ENCODE measurements at places on chromosomes 13 and 19.

- peak; percentile 39 for DNase-seq
Measured at GRCh38 chr19:1856345-1856697, 7.1 kb downstream of the KLF16 start.

GRCh38 chr19:12694641-12695040, 1.8 kb downstream of the FBXW9 start:
- DNase-seq = no peak

DNA sequence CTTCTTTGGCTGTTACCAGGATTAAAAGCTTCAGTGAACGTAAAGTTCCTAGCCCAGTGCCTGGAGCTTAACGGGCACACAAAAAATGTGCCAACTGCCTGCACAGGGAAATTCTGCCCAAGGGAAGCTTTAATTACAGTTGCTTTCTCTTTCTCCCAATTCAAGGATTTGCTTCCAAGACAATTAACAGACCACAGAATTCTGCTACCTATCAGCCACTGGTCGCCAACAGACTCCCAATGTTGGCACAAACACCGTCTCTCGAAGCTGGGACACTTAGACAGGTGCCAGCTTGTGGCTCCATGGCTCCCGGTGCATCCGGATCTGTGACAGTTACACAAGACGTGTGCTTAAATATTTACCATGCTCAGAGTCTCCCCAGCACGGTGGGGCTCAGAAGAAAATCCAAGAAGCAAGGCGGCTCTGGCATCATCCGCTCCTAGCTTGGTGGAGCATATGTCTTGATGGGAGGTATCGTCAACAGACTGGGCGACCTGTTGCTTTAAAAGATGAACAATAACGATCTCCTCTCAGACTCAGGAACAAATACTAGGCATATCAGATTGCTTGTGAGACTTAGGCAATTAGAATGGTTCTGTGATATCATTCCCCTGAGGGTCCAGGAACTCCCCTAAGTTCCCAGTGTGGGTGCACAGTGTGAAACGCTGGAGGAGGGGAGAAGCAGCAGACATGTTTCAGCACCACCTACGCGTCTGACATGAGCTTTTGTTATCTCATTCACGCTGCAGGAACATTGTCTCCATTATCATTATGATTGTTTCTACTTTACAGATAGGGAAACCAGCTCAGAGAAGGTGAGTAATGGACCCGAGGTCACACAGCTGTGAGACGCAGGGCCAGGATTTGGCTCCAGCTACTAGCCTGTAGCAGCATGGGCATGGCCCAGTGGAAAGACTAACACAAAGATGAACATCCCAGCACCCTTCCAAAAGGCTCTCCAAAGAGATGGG, 61.6 kb downstream of the ALOX5AP start:
- no peak for DNase-seq

- no peak for DNase-seq
Measured at GRCh38 chr13:37657134-37657533, 58.6 kb upstream of the POSTN start.

- no peak for DNase-seq
Measured at GRCh38 chr13:88979465-88980175, 1308.4 kb downstream of the SLITRK5 start.
